Uterus (tissue), 4 donors: ENCODE measurements at places on chromosomes 13 and 19.
A peak's percentile ranks its signal among the peaks of the same experiment; 100 is the strongest.

DNA sequence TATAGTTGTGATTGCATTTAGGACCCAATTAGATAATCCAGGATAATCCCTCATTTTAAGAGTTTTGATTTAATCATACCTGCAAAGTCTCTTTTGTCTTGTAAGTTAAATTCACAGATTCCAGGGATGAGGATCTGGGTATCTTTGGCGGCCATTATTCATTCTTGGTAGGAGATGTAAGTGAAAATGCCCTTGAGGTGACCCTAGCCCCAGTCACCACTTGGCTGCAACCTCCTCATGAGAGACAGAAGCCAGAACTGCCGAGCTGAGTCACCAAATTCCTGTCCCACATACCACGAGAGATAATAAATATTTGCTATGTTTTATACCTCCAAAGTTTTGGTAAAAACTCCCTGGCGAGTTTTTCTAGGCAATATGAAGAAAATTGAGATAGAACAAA lies 389.4 kb downstream of the RFC3 start:
- DNase-seq, result peak; percentile 16

DNA sequence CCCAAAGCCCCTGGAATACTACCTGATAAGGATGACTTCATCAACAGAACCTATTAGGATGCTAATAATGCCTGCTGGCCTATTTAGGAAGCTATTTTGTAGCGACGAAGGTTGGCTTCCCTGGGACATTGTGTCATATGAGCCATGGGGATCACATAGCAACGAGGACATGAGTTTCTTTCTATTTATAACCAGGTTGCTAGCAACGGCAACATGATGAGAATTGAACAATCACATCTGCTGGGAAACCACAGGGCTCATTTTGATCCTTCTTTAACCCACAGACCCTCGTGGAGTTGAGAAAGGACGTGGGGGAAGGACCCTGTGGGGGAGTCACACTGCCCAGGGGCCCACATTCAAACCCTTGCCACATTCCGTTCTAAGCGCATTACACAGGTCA lies 172.2 kb downstream of the COL4A1 start:
- no peak for DNase-seq

- DNase-seq, result no peak
Measured at GRCh38 chr19:10189616-10190015, 5.1 kb downstream of the DNMT1 start.

DNA sequence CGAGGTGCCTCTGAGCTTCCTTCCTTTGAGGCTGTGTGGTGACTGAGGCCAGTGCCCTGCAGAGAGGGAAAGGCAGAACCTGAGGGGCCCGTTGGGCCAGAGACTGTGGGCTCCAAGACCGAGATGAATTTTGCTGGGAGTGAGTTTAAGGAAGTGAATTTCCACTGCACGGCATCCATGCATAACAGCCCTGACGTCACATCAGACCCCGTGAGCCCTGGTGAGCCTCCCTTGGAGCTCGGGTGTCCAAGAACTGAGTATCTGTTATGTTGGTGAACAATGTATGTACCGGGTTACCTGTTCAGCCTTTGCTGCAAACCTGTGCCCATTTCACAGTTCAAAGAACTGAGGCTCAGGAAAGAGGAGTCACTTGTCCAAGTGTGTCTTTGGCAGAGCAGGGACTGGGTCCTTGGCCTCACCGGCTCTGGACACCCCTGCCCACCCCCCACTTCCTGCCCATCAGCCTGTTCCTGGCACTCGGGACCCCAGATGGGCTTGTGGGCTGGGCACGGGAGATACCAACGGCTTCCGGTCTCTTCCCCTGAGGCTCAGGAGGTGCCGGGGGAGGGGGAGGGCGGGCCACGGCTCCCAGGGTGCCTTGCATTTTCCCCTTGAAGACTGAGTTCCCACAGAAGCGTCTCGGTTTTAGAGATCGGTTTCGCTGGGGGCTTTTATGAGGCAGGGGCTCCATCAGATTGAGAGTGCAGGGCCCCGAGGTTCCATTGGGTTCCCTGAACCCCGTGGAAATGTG lies 33.7 kb downstream of the NFILZ start:
- no peak for DNase-seq

DNA sequence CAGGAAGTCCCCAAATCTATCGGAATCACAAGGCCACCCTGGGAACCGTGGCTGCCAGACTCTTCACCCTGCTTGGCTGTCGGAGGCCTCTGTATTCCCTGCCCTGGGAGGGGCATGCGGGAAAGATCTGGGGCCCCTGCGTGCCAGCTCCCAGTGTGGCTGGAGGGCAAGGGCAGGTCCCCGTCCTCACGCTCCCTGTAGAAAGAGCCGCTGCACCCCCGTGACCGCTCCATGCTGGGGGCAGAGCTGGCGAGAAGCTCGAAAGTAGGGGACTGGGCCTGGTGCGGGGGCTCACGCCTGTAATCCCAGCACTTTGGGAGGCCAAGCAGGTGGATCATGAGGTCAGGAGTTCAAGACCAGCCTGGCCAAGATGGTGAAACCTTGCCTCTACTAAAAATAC lies 208.4 kb upstream of the SOX1 start:
- no peak for DNase-seq

GRCh38 chr13:99564386-99564785 lies 63.1 kb downstream of the TM9SF2 start:
- no peak for DNase-seq

DNA sequence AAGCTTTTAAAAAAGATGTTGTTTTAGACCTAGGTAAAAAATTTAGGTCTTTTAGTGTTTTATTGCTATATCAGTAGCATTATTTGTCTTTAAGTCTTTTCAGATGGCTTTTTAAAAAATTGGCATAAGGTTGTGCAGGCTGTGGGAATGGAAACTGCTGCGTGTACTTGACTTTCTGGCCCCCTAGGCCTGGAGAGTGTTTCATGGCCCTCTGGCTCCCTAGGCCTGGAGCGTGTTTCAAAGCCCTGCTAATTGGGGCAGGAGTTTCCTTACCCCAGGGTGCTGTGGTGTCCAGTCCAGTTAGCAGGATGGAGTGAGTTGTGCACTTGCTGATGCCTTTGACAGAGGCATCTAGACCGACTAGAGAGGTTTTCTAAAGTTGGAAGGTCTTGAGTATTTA lies 23.8 kb downstream of the PRAM1 start:
- DNase-seq, result no peak

- peak; percentile 23 for DNase-seq
Measured at GRCh38 chr19:3469638-3470499, 10.5 kb downstream of the SMIM24 start.

DNA sequence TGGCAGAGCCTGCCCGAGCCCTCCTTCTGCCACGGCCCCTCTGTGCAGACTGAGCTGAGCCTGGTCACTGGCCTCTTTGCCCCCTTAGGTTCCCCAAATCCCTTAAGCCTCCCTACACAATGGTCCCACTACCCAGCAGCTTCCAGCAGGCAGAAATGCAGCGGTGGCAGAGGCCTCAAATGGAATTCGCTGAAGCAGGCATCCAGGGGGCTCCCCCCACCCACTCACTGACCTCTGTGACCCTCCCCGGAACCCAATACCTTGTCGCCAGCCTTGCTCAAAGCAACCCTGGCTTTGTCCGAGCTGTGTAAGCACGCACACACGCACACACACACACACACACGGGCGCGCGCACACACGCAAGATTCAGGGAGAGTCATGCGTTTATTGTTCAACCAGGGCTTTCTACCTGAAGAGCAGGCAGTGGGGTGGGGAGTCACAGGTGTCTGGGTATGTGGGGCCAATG lies at the start of gene LIM2:
LIM2 (minus strand) TSS at position 51 of the 466 bp plus-strand sequence. CDS start 531 bp downstream, outside the sequence.
- no peak for DNase-seq

DNA sequence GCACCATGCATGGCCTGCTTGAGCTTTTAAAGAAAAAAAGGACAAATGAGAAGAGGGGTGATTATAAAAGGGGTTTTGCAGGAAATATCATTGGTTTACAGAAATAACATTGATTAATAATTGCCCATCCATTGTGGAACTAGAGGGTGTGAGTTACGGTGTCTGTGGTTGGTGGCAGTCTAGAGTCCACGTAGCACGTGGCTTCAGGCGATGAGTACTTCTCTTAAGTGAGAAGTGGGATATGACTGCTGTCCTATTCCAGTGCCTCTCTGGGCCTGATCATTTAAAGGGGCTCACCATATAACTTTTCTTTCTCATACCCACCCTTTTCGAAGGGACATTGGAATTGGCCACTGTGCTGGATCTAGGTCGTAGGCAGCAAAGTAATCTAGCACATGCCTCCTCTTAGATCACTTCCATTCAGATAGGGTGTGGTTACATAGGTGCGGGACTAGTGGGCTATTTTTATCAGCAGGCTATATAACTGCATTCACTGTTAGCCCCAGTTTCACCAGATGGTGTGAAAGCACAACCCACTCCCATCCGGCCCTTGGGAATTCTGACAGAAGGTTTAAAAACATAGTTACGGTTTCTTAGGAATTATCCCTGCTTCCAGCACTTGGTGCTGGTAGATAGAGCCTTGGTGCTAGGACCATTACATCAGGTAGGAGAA lies 19.9 kb downstream of the PPP5C start:
- no peak for DNase-seq

GRCh38 chr19:15178629-15179308 lies 22.0 kb downstream of the NOTCH3 start:
- DNase-seq, result no peak

DNA sequence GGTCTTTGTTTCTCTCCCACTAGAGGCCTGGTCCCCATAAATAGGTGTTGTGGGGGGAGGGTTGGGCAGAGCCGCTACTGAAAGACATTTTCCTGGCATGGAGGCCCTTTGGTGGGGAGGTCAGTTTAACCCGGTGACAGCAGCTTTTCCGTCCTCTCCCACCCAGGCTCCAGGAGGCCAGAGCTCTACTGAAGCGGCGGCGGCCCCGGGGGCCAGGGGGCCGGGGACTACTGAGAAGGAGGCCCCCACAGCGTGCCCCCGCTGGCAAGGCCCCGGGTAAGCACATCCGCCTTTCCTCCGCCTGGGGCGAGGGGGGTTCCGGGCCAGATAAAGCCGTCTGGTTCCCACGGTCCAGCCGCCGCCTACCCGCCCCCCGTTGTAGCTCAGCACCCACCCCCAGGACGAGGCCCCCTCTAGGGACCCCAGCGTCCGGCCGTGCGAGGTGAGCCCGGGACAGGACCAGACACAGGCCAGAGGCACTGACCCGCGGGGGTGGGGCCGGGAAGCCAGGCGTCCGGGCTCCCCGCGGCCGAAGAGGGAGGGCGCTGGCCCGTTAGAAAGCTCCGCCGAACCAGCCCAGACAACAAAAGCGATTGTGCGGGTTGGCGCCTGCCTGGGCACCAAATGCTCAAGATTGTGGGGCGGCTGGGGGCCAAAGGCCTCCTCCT lies 1.1 kb upstream of the LTBP4 start:
- DNase-seq, result peak; percentile 60

DNA sequence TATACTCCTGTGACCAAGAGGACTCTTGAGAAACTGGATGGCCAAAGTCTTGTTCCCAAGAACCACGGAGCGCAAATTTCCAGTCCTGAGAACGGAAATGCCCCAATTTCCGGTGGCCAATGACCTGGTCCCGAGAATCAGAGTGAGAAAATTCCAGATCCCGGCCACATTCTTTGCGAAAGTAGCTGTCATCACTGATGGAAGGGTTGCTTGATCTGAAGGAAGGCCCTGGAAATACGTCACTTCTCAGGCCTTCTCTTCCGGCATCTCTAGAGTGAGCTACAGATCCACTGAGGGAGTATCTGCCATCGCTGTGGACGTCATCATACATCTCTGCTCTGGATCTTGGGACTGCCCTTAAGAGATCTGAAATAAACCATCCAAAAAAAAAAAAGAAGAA lies 7.5 kb downstream of the SUGP2 start:
- no peak for DNase-seq

- DNase-seq, result peak; percentile 10
Measured at GRCh38 chr13:110380359-110381028, 73.4 kb downstream of the COL4A2 start.

DNA sequence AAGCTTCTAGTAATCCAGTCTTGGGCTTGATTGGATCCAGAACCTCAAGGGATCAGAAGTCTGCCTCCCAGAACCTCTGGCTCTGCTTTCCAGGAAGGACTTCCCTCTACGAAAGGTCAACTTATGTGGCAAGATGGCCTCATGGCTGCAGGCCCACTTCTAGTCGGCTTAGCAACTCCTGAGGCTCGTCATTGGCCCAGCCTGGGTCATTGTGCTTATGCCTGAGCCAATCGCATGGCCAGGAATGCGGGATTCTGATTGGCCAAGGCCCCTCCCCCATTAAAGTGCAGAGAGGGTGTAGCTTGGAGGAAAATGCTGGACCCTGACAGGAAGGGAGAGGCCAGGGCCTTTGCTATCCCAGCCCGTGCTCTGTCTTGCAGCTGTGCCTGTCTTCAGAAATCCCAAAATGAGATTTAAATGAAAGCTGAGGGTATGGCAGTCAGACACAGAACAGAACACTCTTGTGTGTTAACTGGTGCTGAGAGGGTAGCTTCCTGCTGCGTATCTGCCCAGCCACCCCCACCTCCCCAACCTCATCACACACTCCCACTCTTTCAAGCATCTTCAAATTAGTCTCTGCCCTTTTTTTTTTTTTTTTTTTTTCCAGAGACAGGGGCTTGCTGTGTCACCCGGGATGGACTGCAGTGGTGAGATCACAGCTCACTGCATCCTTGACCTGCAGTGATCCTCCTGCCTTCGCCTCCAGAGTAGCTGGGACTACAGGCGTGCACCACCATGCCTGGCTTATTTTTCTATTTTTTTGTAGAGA lies 5.5 kb upstream of the CCNE1 start:
- no peak for DNase-seq

- DNase-seq, result no peak
Measured at GRCh38 chr19:8571006-8571411, 6.2 kb downstream of the MYO1F start.
